ENCODE measurements at places on chromosomes 2 and 18.

- DNase-seq = no peak
Observed at GRCh38 chr2:13481201-13481600, 764.5 kb downstream of the TRIB2 start.

- DNase-seq = peak; percentile 35
Observed at GRCh38 chr2:86042256-86043168, 63.2 kb downstream of the POLR1A start.

GRCh38 chr2:11234309-11234708, 79.0 kb downstream of the SLC66A3 start:
- no peak for DNase-seq

GRCh38 chr2:69203166-69203985, 183.7 kb downstream of the GFPT1 start:
- DNase-seq = no peak

GRCh38 chr2:221961561-221961960, 337.2 kb downstream of the PAX3 start:
- no peak for DNase-seq

DNA sequence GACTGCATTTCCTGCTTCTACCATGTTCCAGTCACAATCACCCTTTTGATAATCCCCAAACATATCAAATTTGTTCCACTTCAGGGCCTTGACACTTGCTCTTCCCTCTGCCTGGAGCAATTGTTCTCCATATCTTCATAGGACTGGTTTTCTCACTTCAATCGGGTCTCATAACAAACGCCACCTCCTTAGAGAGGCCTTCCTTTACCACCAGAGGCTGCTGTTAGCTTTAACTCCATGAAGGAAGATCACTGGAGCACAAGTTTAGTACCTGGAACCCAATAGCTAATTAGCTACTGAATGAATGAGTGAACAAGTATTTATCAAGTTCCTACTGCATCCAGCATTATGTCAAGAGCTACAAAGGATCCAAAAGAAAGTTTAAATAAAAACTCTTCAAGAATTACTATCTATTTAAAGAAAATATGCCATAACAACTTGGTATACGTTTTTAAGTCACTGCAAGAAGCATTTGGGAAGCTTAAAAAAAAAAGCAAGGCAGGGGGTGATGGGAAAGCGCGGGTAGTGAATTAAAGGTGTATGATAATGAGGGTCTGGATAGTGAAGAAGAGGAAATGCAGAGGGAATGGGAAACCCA, 58.8 kb downstream of the BAZ2B start:
- DNase-seq = no peak

GRCh38 chr18:4237664-4238041, 217.5 kb downstream of the DLGAP1 start:
- no peak for DNase-seq

GRCh38 chr2:197641666-197642065, 33.7 kb downstream of the RFTN2 start:
- no peak for DNase-seq
